D721Med (cell line): ENCODE measurements at places on chromosomes 5 and 9.
A peak's percentile ranks its signal among the peaks of the same experiment; 100 is the strongest.

DNA sequence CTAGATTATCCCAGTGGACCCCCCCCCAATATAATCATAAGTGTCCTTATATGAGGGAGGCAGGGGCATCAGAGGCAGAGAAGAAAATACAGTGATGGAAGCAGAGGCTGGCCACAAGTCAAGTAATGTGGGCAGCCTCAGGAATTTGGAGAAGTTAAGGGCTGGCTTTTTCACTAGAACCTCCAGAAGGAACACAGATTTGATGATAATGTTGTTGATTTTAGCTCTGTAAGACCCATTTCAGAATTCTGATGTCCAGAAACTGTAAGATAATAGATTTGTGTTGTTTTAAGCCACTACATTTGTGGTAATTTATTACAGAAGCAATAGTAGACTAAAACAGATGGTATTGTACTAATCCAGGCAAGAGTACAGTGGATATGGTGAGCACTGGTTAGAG, 36.3 kb upstream of the LRRTM2 start:
- no peak for DNase-seq

- no peak for DNase-seq
These were observed 440.5 kb upstream of the TLE4 start for GRCh38 chr9:79131246-79131774.

DNA sequence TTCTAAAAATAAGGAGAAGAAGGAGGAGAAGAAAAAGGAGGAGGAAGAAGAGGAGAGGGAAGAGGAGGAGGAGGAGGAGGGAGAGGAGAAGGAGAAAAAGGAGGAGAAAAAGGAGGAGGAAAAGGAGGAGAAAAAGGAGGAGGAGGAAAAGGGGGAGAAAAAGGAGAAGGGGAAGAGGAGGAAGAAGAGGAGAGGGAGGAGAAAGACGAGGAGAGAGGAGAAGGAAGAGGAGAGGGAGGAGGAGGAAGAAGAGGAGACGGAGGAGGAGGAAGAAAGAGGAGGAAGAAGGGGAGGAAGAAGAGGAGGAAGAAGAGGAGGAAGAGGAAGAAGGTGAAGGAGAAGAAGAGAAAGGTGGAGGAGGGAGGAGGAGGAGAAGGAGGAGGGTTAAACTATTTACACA, 210.2 kb upstream of the TRPM3 start:
- no peak for DNase-seq

DNA sequence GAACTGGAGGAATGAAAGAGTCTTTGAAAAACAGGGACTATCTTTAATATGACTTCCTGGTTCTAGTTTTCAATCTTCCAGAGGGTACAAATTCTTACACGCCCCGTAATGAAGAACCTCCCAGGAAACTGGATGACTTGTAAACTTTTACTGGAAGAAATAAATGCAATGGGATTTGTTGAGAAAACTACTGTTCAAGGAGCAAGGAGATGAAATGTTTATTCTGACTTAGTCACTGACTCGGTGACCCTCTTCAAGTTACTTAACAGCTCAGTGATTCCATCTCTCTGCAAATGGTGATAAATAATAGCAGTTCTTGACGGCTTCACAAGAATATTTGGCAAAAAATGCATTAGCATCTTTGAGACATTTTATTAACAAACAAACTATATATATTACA, 858.6 kb downstream of the PTPRD start:
- no peak for DNase-seq

- DNase-seq, result no peak
These were observed 64.8 kb downstream of the PAX5 start for GRCh38 chr9:36969216-36969771.

GRCh38 chr9:116482740-116483139, 204.4 kb upstream of the TRIM32 start:
- no peak for DNase-seq

DNA sequence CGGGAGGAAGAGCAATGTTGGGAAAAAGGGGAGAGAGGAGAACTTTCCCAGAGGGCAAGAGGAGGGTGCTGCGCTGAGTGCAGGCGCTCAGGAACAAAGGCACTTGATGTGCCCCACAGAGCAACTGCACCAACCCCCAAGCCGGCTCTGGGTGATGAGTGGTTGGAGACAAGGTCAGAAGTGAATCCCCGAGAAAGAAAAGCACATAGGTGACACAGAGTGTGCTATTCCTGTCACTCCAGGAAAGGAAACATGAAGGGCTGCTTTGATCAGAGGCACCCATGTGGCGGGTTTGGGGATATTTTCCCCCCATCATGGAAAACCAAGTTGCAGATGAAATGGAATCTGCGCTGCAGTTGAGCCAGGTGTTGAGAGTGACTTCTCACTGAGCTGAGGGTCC, 20.7 kb upstream of the SLC25A48 start:
- DNase-seq, result no peak

DNA sequence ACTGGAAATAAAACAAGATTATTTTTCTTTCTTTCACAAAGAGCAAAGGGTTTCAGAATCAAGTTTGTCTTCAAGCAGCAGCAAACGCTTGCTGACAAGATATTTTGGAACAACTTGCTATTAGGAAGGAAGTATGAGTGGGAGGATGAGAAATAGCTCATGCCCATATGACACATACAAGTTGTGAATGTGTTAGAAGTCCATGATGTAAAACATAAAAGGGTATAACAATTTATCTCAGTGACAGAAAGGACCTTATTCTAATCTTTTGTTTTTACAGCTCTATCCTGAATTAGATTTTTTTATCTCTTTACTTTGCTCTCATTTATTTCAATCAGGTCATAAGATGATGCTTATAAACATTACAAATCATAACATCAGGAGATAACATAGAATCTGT, 516.6 kb upstream of the MEF2C start:
- no peak for DNase-seq

DNA sequence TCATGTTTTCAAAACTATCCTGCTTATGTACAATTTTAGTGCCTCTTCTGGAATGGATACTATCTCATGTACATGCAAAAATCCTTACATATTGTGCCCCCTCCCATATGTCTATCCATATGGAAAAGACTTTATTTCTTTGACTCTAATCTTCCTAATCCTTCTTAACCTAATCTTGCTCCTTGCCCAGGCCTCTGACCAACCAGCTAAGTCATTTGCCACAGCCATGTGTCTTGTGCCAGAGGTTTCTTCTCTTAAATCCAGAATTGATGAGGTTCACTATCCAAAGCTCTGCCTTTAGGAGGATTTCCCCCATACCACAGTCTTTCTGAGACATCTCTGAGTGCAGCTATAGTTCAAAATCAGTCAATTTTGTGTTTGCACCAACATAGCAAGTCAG, 68.9 kb upstream of the RNF180 start:
- DNase-seq, result no peak

- no peak for DNase-seq
These were observed 89.0 kb downstream of the HRH2 start for GRCh38 chr5:175746851-175747250.

GRCh38 chr5:83776437-83777031, 55.9 kb upstream of the HAPLN1 start:
- no peak for DNase-seq

GRCh38 chr5:10800852-10801251, 39.8 kb upstream of the DAP start:
- no peak for DNase-seq

GRCh38 chr5:100644185-100644584, 109.0 kb downstream of the FAM174A start:
- no peak for DNase-seq

DNA sequence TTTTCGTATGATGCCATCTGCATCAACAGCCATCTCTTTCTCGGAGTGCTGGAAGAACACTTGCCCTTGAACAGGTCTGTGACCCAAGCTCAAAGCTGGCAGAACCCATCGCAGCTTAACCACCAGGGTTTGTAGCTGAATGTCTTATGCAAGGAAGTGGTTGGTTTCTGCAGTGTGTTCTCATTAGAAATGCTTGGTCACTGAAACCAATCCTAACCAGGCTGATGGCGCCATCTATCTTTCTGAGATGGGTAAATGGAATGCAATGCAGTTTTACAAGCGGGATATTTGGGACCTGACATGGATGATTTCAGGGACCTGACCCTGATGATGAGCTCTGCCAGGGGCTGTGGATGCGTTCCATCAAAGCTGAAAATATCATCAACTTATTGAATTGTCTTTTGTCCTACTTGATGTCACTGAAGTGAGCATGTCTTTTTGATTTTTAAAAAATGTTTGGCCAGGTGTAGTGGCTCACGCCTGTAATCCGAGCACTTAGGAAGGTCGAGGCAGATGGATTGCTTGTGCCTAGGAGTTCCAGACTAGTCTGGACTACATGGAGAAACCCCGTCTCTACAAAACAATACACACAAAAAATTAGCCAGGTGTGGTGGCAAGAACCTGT, 28.7 kb downstream of the DMRT3 start:
- no peak for DNase-seq

DNA sequence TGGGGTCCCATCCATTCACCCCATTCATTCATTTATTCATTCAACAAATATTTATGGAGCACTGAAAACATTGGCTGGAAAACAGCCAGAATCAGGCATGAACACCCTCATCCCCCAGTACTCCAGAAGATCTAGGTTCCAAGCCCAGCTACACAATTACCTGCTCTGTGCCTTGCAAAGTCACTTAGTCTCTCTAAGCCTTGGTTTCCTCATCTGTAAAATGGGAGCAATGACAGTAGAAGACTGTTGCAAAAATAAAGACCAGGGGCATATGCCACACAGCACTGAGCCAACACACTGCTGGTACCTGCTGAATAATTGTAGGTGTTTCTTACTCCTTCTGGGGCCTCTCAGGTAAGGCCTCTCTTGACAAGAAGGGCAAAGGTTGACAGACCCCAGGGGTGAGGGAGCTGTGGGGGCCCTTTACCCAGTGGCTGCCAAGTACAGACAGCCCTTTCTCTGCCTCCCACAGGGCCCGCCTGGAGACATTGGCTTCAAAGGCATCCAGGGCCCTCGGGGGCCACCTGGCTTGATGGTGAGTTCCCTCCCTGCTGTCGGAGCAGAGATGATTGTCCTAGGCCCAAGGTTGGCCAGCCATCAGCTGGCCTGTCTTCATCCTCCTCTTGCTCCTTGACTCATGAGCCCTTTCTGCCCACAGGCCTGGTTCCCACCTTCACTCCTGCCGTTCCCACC, 22.6 kb upstream of the ORM1 start:
- no peak for DNase-seq

- no peak for DNase-seq
These were observed 84.7 kb upstream of the TNFSF8 start for GRCh38 chr9:115015018-115015635.

GRCh38 chr9:88725300-88726019, 190.5 kb downstream of the NXNL2 start:
- no peak for DNase-seq

DNA sequence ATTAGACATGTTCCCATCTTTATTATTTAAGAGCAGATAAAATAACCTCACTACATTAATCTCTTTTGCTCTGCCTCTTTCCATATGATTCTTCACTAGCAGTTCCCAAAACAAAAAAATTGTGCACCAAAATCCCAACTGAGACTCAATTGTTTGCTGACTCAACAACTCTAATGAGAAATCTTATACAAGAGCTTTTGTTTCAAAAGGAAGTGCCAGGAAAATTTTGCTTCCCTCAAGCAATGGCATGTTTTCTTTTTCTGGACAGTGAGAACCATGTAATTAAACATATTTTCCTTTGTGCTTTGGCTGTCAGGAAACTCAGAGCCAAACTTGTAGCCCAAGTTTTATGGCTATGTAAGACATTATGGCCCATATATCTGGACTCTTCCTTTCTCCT, 62.0 kb downstream of the TMC1 start:
- DNase-seq, result no peak

- no peak for DNase-seq
These were observed 167.9 kb upstream of the ACTBL2 start for GRCh38 chr5:57650360-57651069.

DNA sequence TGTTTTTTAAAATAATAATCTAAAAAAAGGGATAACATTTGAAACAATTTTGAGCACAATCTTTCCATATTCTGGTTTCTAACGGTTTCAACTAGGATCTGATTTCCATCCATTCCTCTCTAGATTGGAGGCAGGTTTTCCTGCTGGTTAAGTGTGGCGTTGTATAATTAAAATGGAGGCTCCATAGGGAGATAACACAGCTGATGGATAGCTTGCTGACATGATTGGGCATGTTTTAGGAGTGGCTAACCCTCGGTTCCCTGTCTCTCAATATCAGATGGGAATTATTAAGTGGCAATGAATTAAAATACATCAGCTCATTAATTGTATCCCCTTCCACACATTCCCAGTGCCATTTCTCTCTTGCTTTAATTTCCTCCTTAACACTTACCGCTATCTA, 209.0 kb downstream of the ALDH1A1 start:
- DNase-seq, result no peak

DNA sequence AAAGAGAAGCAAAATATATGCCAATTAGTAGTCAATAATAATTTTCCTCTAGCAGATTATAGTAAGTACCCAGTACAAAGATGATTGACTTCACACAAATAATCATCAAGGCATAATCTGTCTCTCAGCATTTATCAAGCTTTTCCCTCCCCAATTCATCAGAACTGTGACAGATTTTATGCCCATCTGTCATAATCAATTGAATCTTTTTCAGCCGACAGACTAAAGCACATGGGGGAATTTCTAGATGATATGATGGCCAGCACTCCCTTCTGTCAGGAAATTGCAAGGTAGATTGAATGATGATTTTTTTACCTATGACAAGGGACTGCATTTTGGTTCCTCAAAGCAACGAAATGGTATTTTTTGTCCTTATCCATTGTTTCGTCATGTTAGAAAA, 227.1 kb upstream of the CYLC2 start:
- no peak for DNase-seq

GRCh38 chr5:160167624-160168165, 48.4 kb upstream of the PWWP2A start:
- no peak for DNase-seq

DNA sequence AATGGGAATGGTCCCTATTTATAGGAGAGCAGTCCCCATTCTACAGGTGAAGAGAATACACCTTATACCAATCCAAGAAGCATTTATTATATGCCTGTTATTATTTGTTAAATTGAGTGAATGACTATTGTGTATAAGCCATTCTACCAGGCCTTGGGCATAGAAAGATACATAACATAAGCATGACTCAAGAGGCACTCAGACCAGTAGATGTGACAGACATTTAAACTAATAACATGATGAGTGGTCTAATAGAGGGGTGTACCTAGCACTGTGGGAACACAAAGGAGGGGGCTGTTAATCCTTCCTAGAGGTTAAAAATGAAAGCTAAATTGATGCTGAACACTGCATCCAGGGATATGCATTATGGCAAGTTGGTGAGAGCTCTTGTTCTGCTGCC, 145.0 kb upstream of the TNC start:
- DNase-seq, result no peak

DNA sequence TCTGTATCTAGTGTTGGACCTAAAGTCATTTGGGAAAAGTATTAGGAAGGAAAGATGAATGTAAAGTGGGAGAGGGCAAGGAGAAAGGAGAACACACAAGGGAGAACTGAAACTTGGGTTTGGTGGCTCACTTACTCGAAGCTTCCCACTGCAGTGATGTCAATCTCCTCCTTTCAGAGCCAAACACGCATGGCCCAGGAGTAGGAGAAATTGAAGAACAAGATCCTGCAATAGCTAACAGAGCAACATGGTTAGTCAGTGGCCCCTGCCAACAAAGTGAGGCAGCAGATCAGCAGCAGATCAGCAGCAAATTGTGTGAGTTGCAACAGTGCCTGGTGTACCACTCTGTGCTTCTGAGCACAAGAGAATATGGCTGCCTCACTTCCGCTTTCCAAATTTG, 366.4 kb downstream of the PSAT1 start:
- no peak for DNase-seq

- DNase-seq, result peak; percentile 39
These were observed 237.0 kb downstream of the PAPPA start for GRCh38 chr9:116390303-116391228.
